ENCODE measurements at places on chromosomes 13 and 19.

DNA sequence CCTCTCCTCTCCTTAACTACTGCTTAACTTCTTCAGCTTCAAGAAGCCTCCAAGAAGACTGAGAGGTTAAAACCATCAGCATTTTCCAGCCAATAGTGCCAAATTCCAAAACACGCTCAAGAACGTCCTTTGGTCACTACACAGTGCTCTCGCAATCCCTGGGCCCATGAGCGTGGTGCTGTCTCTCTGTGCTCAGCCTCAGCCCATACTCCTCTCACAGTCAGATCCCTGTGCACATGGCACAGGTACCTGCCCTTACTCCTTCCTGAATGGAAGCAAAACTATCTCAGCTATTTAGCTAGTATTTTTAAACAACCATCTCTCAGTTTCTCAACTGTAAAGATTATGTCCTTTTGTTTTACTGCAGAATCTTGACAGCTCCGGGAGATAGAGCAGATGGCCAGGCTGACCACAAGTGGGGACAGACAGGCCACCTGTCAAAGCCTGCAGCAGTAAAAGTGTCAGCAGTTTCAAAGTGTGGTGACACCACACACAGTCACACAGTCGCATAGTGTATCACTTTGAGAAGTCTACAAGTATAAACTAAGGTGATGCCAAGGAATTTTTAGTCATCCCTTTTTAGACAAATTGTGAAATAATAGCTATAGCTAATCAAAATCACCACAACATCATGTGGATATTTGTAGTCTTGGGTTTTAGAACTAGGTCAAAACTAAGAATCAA is 35.7 kb downstream of the DZIP1 start:
- no peak for DNase-seq

GRCh38 chr13:43304945-43305344 is 281.6 kb downstream of the DNAJC15 start:
- DNase-seq = no peak

GRCh38 chr19:49549045-49549444 is 21.2 kb downstream of the RCN3 start:
- DNase-seq = no peak

- DNase-seq = no peak
Observed at GRCh38 chr13:109840201-109840892, 54.0 kb upstream of the IRS2 start.

GRCh38 chr13:113493315-113493951 is 2.9 kb upstream of the DCUN1D2 start:
- no peak for DNase-seq

- no peak for DNase-seq
Observed at GRCh38 chr13:81207636-81208035, 866.7 kb upstream of the SPRY2 start.

DNA sequence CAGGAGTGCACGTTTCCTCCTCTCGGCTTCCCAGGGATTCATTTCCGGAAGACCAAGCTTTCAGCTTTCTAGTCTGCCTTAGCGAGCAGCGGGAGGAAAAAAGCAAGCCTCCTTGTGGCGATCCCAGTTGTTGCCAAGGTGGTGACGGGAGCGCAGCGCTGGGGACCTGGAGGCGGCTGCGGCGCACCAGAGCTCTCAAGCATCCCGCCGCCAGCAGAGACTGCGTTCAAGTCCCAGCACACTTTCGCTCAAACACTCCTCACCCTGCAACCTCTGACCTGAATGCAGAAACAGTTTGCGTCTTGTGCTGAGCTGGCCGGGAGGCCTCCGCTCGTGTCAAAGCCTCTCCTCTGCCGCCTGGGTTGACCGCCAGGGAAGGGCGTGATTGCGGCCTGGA is 4.9 kb downstream of the GSX1 start:
- no peak for DNase-seq

DNA sequence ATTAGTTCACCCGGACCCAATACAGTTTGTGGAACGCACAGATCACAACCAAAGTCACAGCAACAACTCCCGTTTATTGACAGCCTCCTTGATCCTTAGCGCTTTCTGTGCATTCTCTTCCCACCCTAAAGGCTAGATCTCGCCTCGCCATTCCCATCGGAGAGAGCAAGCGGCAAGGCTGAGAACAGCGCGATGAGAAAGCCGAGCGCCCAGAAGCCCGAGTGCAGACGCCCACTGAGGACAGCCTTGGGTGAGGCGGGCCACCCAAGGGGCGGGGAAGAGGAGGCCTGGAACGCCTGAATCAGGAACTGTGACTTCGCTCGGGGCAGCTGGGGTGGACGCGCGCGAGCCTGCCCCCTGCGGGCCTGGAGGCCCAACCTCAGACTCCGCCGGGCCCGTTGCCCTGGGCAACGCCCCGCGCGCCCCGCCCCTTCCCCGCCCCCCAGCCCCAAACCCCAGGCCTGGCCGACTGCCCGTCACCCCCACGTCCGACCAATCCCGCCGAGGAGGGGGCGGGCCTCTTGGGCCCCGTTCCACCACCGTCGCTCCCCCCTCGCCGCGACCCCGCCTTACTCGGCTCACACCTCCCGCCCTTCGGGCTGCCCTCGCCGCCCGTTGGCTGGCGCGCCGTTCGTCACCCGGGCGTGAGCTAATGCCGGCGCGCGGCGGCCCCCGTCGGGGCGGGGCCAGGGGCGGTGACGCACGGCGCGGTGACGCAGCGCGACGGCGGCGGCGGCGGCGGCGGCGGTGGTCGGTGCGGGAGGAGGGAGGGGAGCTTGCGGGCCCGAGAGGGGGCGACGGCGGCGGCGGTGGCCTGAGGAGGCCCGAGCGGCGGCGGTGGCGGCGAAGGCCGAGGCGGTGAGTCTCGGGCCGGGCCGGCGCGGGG is at the start of gene SAMD4B:
SAMD4B (plus strand) TSS at position 703 of the 886 bp plus-strand sequence. CDS start 14,473 bp downstream, outside the sequence.
- peak; percentile 98 for DNase-seq

- no peak for DNase-seq
Observed at GRCh38 chr19:34316741-34317301, 48.2 kb upstream of the GPI start.

DNA sequence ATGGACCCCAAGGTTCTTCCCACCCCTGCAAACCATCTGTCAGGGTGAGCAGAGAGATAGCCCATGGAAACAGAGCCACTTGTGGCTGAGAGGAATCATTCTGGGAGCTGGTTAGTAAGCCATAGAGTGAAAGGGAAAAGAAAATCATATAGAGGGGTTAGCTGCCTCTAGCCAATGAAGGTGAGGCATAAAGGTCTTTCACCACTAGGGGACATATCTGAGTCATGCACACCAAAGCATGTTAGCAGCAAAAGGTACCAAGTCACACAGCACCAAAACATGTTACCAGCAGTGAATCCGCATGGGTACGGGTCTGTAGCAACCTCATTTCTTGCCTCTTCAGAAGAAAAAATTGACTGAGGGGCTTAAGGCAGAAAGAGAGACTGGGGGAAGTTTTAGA is 76.7 kb upstream of the ZNF43 start:
- no peak for DNase-seq

DNA sequence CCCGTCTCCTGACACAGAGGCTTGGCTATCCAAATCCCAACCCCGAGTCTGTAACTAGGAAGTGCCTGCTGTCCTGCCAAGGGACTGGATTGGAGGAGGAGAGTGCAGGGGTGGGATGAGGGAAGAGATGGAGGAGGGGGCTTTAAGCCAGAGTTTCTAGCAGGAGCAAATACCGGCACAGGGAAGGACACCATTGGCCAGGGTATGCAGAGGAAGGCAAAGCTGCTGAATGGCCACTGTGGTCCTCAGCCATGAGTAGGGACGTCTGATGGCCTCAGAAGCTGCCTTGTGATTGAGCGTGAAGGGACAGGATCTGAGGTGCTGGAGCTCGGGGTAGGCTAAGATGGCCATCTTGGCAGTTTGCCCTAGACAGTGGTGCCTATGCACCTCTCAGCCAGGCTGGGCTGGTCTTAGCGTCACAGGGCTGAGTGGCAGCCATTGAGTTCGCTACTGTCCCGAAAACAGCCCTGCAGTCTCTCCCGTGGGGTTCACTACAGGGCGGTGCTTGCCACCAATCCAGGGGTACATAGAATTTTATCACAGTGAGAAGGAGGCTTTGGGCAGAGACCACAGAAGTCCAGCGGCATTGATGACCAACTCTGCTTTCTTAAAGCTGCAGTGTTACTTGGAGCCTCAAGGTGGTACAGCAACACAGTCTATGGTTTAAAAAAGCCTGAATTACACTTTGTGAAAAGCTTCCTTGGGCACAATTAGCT is 61.8 kb downstream of the AKAP11 start:
- no peak for DNase-seq

- no peak for DNase-seq
Observed at GRCh38 chr13:97238883-97239282, 16.8 kb downstream of the MBNL2 start.

GRCh38 chr13:99642841-99643240 is 141.6 kb downstream of the TM9SF2 start:
- no peak for DNase-seq

- DNase-seq = no peak
Observed at GRCh38 chr13:107767119-107767518, 448.2 kb downstream of the LIG4 start.

GRCh38 chr13:44826591-44827350 is 162.5 kb downstream of the NUFIP1 start:
- no peak for DNase-seq

DNA sequence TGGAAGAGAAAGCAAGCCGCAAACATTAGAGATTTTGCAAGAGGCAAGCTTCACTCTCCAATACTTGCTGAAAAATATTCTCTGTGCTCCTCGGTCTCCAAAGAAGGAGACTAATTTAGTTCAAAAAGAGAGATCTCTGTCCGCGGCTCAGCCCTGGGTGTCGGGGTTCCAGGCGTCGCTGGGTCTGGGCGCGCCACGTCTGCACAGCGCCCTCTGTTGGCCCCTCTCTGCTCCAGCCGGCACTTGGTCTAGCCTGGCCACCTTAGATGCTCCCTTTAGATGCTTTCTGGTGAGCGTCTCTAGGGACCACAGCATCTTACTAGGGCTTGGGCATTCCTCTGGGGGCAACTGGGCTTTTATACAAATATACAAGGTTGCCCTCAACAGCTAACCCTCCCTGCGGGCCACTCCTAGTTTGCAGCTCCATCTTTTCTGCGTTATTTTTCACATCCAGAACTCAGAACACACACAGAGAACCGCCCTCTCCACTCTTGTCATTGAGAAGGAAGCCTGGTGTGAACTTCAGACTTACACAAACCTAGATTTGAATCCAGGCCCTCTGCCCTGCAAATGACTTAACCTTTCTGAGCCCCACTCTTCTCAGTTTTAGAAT is 78.3 kb downstream of the CYSLTR2 start:
- DNase-seq = no peak

- DNase-seq = no peak
Observed at GRCh38 chr19:1823020-1823419, 10.9 kb upstream of the ATP8B3 start.

DNA sequence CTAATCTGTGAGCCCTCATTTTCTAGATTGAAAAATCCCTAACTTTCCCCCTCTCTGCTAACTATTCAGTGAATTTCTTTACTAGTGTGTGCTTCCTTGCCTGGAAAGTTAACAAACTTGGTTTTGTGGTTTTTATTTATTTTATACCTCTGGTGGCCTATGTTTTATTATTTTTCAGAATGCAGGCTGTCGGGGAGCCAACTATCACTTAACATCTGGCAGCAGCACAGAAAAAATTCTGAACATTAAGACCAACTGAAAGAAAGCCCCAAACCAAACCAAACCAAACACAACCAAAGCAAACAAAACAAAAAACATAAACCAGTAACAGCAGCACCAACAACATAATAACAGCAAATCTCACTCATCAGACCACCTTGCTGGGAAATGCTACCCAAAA is 109.0 kb upstream of the KL start:
- DNase-seq = no peak

- DNase-seq = no peak
Observed at GRCh38 chr19:51901860-51902259, 3.0 kb downstream of the ZNF649 start.

- DNase-seq = no peak
Observed at GRCh38 chr13:49540552-49540951, 44.8 kb downstream of the PHF11 start.

GRCh38 chr19:1259876-1260748 is 9.0 kb upstream of the CIRBP start:
- DNase-seq = no peak

GRCh38 chr13:19838865-19839275 is 24.6 kb downstream of the ZMYM5 start:
- no peak for DNase-seq

DNA sequence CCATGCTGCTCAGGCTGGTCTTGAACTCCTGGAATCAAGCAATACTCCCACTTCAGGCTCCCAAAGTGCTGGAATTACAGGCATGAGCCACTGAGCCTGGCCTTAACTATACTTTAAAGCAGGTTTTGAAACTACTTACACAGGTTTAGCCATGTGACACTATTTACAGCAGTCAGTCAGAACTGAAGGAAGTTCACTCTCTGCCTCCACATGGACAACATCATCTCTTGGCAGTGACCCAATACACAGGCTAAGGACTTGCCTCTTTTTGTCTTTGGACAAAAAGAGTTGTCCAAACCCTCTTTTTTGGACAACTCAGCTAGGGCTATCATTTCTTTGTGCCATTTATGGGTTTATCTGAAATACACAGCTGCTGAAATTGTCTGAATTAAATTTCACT is 89.0 kb upstream of the CLDN10 start:
- DNase-seq = no peak

- no peak for DNase-seq
Observed at GRCh38 chr13:41267106-41267505, 3.7 kb upstream of the MTRF1 start.

DNA sequence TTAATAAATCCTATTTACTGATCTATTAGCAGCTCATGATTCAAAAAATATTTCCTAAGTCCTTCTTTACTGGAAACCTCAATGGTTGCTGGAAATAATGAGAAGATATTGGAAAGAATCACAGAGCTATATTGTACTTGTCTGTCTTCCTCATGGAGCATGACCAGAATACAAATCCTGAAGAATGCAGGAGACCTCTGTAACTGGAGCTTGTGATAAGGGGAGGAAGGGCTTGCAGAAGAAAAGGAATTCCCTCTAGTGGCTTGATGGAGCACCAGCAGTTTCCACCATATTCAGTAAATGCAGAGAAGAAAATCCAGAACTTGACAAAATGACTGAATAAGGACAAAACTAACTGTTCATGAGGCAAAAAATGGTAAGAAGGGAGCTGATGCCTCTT is 1333.1 kb downstream of the EFNB2 start:
- no peak for DNase-seq

Measured in right atrium auricular region (tissue), 2 donors.